ENCODE measurements at places on chromosomes 4 and X.

DNA sequence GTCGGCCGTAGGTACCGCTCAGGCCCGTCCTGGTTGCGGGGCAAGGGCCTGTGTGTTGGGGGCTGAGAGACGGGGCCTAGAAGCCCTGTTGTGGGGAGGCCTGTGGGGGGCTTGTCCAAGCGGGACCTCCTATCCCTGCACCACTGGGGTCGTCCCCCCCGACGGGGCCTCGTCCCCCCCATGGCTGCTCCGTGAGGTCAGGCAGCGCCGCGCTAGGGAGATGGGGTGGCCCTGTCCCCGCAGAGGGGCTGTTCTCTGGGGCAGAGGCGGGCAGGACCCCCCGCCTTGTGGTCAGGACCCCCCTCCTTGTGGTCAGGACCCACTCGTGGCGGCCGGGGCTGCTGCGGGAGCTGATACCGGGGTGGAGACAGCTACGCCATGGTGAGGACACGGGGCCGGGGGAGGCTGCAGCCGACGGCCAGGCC is 12.1 kb upstream of the GTPBP6 start:
- no peak for DNase-seq

DNA sequence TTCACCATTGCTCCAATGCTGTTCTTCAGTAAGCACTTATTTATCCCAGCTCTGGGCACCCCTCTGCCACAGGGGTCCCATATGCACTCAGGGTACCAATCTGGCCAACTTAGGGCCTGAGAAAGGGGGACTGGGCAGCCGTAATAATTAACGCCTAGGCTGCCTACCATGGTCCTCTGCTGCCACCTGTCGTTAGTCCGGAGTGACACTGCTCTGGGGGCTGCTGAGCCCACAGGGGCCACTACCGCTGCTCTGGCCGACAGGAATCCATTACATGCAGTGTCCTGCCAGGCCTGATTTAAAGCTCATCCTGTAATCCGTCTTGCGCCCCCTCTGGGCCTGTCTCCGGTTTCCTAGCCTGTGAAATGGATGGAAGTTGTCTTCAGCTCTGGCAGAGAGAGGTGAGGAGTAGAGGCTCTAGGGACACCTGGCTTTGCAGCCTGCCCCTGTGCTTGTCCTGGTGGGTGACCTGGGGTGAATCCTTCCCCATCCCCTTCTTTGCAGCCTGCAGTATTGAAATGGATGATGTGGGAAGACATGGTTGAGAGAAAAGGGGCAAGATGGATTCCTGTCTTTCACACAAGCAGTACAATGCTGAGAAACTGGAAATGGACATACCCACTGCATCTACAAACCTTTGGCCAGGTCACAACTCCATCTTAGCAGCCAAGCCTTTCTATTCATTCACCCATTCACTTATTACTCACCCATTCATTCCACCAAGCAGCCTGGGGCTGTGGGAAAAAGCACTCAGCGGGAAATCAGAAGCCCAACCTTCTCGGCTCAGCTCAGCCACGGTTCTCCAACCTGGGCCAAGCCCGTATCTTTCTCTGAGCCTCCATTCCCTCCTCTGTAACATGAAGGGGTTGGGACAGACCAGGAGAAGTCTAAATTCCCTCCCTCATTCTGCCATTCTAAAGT is 116.3 kb upstream of the NALF2 start:
- DNase-seq = no peak

- no peak for DNase-seq
Observed at GRCh38 chrX:21911481-21911880, 29.0 kb upstream of the SMS start.

DNA sequence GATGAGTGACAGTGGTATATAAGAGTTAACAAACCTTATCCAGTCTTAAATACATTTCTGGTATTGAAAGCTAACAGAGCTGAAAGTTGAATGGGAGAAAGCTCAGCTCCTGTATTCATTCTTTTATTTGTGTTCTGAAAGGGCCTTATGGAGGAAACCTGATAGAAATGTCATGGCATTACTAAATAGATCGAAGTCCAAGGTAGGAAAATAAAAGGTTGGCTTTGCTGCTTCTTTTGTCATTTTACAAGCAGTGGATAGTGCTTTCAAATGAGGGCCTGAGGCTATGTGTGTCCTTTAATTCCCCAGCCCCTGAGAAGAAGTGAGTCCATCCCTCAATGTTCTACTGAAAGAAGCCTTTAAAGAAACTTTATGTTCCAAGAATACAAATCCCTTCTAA is 974.3 kb upstream of the INTU start:
- no peak for DNase-seq

GRCh38 chr4:148300877-148301276 is 141.3 kb downstream of the NR3C2 start:
- DNase-seq = no peak

DNA sequence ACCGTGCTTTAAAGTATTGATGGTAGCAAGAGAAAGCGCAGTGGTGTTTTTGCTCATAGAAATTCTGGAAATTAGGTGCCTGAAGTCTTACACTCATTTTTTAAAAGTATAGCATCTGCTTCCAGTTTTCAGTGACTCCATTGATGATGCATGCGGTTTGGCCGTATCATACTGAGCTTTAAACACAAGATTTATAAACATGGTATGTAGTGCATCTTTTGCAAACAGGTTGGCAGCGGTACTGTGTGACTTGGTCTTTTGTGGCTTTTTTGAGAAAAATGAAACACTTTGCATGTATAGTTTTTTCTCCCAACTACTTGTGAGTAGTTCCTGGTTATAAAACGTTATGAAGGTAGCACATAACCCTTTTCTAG is 2.0 kb downstream of the DDX3X start:
- DNase-seq = no peak

DNA sequence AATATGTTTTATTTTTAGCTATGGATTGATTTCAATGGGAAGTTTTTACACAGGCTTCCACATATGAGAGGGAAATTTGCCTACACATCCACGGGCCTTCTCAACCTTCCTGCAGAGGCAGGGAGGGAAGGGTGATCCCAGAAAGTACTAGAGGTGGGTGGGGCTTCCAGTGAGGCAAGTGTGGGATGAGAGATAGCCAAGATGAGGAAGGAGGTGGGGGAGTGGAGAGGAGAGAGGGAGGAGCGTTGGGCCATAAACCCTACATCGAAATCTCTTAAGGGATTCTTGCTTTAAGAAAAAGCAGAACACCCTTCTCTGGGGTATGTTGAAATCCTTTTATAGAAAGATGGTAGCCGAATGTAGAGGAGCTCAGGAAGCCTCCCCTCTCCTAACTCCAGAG is 19.0 kb downstream of the NKX6-1 start:
- DNase-seq = no peak

DNA sequence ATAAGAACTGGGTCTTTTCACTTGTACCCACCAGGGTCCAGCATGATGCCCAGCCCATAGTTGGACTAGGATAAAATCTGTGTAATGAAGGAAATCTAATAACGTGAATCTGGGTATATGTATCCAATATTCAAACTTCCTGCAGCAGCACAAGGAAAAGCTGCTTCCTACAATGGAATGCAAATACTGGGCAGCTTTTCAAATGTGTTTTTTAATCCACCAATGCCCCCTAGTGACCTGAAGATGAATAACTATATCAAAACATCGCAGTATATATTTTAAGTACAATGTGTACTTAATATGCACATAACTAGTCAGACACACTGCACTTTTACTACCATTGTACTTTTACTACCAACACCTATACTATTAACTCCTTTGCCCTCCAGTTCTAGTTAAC is 5.3 kb downstream of the APOO start:
- no peak for DNase-seq

DNA sequence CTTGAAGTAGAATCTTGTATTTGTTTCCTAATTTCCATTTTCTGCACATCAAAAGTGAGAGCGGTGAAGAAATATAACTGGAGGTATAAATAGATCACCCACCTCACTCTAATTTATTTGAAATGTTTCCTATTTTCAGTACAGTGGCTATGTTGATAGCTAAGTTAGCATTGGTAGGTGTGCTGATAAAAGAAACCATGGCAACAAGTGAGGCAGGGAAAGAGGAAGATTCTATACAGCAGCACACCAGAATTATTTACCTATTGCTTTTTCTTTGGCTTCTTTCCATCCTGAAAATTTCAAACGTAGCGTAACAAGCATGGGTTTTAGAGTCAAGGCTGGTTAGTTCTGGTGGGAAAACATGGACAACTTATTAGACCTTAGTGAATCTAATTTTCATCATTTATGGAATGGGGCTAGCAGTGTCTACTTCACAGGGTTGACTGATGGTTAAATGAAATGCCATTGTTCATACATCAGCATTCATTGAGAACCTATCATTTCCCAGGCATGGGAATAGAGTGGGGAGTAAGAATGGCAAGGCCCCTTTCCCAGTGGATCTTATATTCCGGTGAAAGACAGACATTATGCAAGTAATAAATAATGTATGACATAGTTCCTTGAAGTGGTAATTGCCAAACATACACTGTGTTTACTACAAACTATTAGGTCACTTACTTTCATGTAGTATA is 30.6 kb upstream of the CTSO start:
- no peak for DNase-seq

- no peak for DNase-seq
Observed at GRCh38 chr4:143337600-143338287, 1.1 kb downstream of the GAB1 start.

DNA sequence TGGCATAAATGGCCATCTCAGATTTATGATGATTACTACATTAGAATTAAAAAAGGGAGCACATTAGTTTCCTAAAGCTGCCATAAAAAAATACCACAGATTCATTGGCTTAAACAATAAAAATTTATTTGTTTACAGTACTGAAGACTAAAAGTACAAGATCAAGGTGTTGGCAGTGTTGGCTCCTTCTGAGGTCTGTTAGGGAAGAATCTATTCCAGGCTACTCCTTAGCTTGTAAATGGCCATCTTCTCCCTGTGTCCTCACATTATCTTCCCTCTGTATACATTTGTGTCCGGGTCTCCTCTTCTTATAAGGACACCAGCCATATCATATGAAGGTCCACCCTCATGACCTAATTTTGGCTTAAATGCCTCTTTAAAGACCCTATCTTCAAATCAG is 341.0 kb downstream of the SLC7A11 start:
- no peak for DNase-seq

- peak; percentile 40 for DNase-seq
Observed at GRCh38 chr4:89539374-89539773, 231.8 kb upstream of the GPRIN3 start.

DNA sequence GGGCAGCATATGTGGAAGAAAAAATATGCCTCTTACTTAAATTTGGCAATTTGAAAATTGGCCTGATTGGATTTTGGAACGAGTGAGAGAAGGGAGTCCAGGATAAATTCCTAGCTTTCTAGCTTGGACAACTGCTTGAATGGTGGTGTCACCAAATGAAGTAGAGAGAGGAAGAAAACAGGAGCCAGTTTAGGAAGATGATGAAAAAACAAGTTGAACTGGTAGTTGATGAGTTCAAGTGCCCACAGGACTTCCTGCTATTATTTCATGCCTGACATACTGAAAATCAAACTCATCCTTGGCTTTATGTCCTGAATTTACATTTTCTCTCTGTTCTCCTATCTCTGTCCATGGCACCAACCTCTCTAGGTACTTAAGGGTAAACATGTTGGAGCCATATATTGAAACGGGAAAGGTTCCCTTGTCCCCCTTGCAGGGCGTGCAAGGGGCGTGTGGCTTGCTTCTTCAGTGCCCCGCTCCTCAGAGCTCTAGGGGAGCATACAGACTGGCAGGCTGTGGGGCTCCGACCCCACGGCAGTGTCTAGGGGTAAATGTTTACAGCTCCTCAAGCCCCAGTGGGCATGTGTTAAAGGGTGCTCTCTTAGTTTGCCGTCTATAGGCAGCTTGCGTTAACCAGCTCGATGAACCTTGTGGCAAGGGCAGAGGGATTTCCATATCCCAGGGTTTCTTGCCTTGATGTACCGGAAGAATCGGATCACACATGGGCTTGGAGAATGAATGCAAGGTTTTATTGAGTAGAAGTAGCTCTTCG is 250.7 kb upstream of the PGRMC2 start:
- DNase-seq = no peak

Measured in non-pigmented ciliary epithelial cell (primary cell).